Natural killer cell (primary cell): ENCODE measurements at places on chromosomes 5 and 9.

- no peak for DNase-seq
- no peak overlapping the region for H3K4me3 ChIP-seq
- H3K4me1 ChIP-seq: no peaks in the 10 kb centered on the region
- no peaks in the 10 kb centered on the region for H3K27me3 ChIP-seq
- no peak overlapping the region for H3K27ac ChIP-seq
- H3K36me3 ChIP-seq: no peaks in the 10 kb centered on the region
Observed at GRCh38 chr5:88877826-88878225, 5.2 kb downstream of the MEF2C start.

DNA sequence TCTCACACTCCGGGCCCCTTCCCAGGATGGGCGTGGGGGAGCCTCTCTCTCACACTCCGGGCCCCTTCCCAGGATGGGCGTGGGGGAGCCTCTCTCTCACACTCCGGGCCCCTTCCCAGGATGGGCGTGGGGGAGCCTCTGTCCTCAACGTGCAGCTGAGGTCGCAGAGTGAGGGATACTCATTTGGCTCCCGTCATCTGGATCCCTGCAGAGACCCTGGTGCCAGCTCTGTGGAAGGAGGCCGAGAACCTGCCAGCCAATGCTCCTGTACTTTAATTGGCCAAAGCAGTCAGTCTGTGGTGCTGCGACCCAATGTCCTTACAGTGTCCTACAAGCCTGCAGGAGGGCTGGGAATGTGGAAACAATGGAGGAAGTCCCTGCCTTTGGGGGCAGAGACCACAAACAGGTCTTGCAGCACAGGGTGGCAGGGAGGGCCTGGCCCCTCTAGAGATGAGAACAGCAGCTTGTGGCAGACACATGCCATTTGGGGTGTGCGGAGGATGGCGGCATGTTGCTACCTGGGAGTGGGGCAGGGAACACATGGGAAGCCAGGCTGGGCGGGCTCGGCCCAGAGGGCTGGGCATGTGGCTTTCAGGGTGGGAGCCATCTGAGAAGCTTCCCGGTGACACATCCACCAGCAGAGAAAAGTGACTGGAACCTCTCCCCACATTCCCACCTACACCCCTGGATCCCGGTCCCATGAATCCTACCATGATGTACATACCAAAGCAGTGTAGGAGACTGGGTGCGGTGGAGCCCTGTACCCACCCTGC, 13.6 kb upstream of the MRNIP start:
- no peaks in the 10 kb centered on the region for H3K27me3 ChIP-seq
- no peak overlapping the region for H3K27ac ChIP-seq
- no peak for DNase-seq
- H3K36me3 ChIP-seq: peaks cover 36% of the 10 kb centered on the region
- H3K4me1 ChIP-seq: no peaks in the 10 kb centered on the region
- H3K4me3 ChIP-seq: no peak overlapping the region

DNA sequence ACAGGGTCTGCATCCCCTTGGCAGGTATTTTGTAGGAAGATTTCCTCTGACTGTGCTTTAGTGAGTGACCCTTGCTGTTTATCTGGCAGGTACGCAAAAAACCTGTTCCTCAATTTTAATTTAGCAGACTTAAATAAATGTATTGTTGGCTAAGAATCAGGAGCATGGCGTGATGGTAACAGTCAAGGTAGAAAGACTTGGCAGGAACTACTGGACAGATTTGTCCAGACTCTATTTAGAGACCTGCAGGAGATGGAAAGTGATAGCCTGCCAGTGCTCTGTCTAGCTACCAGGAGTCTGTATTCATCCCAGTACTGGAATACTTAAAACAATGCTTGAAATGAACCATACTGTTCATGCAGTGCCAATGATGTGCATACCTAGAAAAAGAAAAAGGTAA, 78.8 kb upstream of the MAST4 start:
- no peaks in the 10 kb centered on the region for H3K4me1 ChIP-seq
- DNase-seq: no peak
- no peak overlapping the region for H3K4me3 ChIP-seq
- no peak overlapping the region for H3K27ac ChIP-seq
- H3K36me3 ChIP-seq: no peaks in the 10 kb centered on the region
- no peaks in the 10 kb centered on the region for H3K27me3 ChIP-seq

- H3K36me3 ChIP-seq: no peaks in the 10 kb centered on the region
- H3K27me3 ChIP-seq: no peaks in the 10 kb centered on the region
- no peaks in the 10 kb centered on the region for H3K4me1 ChIP-seq
- no peak for DNase-seq
- no peak overlapping the region for H3K27ac ChIP-seq
- H3K4me3 ChIP-seq: no peak overlapping the region
Observed at GRCh38 chr5:156006026-156006647, 320.8 kb upstream of the SGCD start.

- H3K36me3 ChIP-seq: no peaks in the 10 kb centered on the region
- H3K4me3 ChIP-seq: no peak overlapping the region
- DNase-seq: no peak
- H3K27ac ChIP-seq: no peak overlapping the region
- peaks cover 2% of the 10 kb centered on the region for H3K27me3 ChIP-seq
- H3K4me1 ChIP-seq: no peaks in the 10 kb centered on the region
Observed at GRCh38 chr9:92147852-92148180, 32.6 kb upstream of the SPTLC1 start.

DNA sequence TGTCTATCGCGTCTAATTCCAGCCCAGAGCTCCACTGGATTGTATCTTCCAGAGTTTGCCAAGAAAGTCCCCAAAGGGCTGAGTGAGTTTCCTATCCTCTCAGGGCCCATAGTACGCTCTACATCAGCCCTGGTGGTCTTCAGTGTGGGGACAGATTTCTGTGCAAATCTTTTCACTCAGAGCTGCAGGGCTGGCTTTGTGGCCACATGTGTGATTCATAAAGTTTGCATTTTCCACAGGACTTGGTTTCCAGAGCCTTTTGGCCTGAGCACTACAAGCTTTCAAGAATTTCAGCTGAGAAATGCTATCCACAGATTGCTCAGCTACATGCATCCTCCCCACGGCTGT, 76.7 kb upstream of the CXCL14 start:
- H3K27ac ChIP-seq: no peak overlapping the region
- H3K4me1 ChIP-seq: no peaks in the 10 kb centered on the region
- DNase-seq: no peak
- no peak overlapping the region for H3K4me3 ChIP-seq
- H3K27me3 ChIP-seq: no peaks in the 10 kb centered on the region

DNA sequence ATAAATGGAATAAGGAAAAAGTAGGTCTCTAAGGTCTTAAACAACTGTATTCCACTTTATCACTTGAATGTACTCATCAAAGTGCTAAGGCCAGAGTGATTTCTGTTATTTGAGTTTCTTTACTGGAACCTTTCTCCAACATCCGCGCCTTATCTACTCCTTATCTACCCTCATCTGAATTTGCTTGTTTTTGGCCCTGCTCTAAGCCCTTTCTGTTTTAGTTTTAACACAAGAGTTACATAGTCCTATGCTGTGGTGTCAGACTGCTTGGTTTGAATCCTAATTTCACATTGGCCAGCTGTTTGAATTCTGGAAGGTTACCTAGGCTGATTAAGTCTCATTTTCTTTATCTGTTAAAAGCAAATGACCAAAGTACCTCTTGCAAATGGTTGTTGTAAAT, 128.3 kb downstream of the PCSK5 start:
- H3K4me1 ChIP-seq: peaks cover 5% of the 10 kb centered on the region
- no peak overlapping the region for H3K27ac ChIP-seq
- H3K36me3 ChIP-seq: no peaks in the 10 kb centered on the region
- H3K27me3 ChIP-seq: no peaks in the 10 kb centered on the region
- no peak overlapping the region for H3K4me3 ChIP-seq

DNA sequence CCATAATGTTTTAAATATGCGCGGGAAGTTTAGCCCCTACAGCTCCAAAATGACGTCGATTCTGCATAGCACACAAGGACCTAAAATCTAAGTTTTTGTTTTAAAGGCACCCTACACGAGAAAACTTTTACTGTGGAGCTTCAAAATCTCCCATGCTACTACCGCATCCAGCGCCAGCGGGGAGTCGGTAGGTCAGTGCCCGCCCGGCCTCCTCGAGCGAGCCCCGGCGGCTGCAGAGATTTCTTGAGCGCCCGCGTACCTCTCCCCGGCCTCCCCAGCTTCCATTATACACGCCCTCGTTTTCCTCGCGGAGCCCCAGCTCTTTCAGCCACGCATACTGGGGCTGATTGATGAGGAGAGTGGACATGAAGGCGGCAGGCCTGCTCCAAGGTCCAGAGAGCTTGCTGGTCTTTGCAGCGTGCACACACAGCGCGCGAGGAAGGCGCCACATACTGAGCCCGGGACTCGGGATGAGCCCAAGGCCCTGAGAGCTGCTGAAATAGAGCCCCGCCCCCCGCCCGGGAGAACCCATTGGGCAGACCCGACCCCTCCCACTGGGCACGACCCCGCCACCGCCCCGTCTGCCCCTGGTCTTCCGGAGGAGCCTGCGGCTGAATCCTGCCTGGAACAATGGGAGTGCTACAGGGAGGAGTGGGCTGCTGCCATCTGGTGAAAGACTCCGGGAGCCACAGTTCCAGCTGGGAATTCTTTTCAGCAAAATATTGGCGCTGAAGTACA, at the start of gene ALDH7A1:
TSS of gene ALDH7A1 (minus strand) at position 472 of the 738 bp plus-strand sequence. CDS start at position 451, 21 bp downstream.
- peaks cover 10% of the 10 kb centered on the region for H3K27me3 ChIP-seq
- H3K4me3 ChIP-seq: peak within 1 kb of the TSS; percentile 42
- peak; percentile 54 for DNase-seq
- H3K27ac ChIP-seq: no peak within 1 kb of the TSS
- no peaks in the 10 kb centered on the region for H3K36me3 ChIP-seq

DNA sequence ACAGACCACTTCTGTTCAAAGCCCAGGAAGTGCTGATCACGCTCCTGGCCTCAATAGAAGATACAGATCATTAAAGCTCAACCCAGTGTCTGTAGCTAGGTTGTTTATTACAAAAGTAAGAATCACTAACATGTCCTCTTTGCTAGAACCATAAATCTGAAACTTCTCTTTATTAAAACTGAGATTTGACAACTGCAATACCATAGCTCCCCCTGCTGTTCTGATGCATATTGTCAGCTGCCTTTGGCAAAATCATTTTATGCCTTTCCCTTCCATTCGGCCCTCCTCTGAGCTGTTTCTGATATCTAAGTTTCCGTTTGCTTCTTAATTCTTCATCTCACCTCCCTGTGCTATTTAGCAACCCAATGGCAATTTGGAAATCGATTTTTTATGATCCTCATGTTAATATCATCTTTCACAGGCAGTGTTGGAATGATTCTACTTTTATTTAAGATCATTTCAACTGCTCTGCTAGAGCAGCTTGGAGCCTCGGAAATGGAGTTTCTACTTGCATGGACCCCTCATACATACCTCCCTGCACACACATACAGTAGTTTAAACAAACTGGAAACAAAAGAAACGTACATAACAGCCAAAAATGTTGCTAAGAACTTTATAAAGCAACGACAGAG, 998.8 kb downstream of the MAT2B start:
- H3K27ac ChIP-seq: no peak overlapping the region
- no peaks in the 10 kb centered on the region for H3K36me3 ChIP-seq
- no peaks in the 10 kb centered on the region for H3K27me3 ChIP-seq
- H3K4me3 ChIP-seq: no peak overlapping the region
- DNase-seq: peak; percentile 35

DNA sequence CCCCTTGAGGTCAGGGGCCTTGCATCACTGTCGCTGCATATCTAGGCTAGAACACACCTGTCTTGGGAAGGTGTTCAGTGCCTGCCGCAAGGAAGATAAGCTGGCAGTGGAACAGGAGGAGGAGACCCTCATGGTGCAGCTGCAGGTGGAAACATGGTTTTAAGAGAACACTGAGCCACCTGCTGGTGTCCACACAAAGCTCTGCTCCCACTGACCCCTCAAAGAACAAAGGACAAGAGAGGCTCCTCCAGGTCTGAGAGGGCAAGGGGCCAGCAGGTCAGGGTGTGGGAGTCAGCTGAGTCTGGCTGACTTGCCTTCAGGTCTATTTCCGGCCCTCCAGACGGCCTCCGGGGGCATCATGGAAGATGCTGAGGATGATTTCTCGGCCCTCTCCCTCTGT, 210.1 kb upstream of the TBCA start:
- H3K4me3 ChIP-seq: no peak overlapping the region
- DNase-seq: no peak
- H3K4me1 ChIP-seq: no peaks in the 10 kb centered on the region

- H3K27me3 ChIP-seq: no peaks in the 10 kb centered on the region
- H3K27ac ChIP-seq: peak overlapping the region; percentile 58
- H3K4me3 ChIP-seq: no peak overlapping the region
- H3K36me3 ChIP-seq: peaks cover 45% of the 10 kb centered on the region
- DNase-seq: no peak
Observed at GRCh38 chr5:177330991-177331842, 19.5 kb upstream of the MXD3 start.

GRCh38 chr5:33608344-33609041, 167.7 kb downstream of the TARS1 start:
- H3K4me3 ChIP-seq: no peak overlapping the region
- H3K27ac ChIP-seq: no peak overlapping the region
- no peaks in the 10 kb centered on the region for H3K27me3 ChIP-seq
- no peaks in the 10 kb centered on the region for H3K36me3 ChIP-seq
- no peak for DNase-seq
- no peaks in the 10 kb centered on the region for H3K4me1 ChIP-seq

DNA sequence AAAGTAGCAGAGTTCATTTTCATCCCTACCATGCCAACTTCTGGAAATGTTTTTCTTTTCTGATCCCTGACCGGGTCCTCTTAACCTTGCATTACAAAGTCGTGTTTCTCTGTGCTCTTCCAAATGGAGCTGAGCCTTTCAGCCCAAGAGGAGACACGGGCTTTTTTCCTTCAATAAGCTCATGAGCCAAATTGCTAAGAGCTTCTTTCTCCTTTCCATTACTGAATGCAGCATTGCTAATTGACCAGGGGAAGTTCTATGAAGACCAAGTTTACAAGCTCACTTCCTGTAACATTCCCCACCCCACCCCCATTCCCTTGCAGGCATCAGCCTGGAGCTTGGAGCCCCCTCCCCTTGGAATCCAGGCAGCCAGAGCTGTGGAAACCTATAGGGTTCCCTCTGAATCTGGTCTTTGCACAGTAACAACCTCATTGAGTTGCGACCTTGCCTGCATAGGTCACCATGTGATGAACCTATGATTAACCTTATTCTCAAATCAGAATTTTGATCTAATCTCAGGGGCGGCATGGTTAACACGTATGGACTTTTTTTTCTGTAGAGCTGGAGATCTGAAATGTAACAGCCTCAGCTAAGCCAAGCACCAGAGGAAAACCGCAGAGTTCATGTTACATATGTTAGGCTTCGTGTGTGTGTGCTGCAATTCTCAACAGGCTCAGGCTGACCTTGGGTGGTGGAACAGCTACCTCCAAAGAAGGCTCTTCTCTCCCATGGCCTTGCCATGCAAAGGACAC, 395.7 kb upstream of the ZNF462 start:
- no peaks in the 10 kb centered on the region for H3K27me3 ChIP-seq
- no peak overlapping the region for H3K27ac ChIP-seq
- no peaks in the 10 kb centered on the region for H3K4me1 ChIP-seq
